ENCODE measurements at places on chromosomes 6 and 20.

GRCh38 chr6:144725736-144726522 is 440.8 kb downstream of the UTRN start:
- DNase-seq: peak; percentile 16

- DNase-seq: no peak
Measured at GRCh38 chr20:46900086-46900485, 5.4 kb downstream of the EYA2 start.

DNA sequence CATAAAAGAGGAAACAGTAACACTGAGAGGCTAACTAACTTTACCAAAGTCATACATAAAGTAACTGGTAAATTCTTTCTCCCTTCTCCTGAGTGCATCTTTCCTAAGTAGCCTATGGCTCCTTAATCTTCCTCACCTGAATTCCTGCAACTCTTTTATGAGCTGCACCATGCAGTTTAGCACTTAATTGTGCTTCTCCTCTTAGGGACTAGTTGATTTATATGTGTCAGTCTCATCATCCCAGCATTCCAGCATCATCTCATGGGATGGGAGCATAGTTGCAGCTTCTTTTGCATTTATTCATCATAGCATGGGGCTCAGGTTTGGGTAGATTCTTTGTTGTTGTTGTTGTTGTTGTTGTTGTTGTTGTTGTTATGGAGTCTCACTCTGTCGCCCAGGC is 3.5 kb upstream of the TSPYL1 start:
- DNase-seq: no peak

- peak; percentile 85 for DNase-seq
Measured at GRCh38 chr6:30826961-30827342, 57.4 kb upstream of the DDR1 start.

- no peak for DNase-seq
Measured at GRCh38 chr6:126086560-126086959, 100.2 kb downstream of the TRMT11 start.

DNA sequence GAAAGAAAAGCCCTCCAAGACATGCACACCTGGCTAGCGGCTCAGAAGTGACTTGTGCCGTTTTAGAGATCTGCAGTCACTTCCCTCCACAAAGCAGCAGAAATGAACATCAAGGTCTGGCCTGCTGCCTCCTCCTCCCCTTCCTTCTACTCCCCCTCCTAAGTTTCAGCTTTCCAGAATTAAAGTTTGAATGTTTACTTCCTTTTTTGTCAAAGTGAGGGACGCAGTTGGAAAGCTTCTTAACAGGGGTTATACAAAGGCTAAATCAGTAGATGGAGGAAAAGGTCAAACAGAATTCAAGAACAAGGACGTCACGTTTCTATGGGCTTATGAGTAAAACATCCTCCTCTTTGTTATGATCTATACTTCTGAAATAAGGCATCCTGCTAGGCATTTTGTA is 227.7 kb downstream of the SLC35F1 start:
- DNase-seq: no peak

- peak; percentile 73 for DNase-seq
Measured at GRCh38 chr6:22036275-22036674, 260.6 kb downstream of the PRL start.

DNA sequence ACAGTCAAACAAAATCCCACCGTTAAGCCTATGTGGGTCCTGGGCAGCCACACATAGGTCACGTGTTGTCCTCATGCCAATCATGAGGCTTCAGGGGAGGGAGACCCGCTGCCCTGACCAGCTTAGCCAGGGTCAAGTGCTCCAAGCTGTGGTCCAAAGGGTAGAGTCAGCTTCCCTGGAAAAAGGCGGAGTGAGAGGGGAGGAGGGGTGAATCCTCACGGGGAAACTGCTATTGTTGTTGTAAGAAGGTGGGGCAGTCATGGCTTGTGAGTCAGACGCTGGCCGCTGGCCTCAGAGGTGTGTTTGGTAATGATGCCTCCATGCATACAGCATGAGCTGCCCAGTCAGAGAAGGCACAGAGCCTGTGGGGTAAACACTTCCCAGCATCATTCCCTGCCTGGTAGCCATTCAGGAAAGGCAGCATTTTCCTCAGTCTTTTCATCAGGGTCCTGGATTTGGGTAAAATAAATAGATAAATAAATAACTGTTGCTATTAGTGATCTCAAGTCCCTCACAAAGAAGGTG is 8.7 kb downstream of the CST3 start:
- DNase-seq: peak; percentile 98

GRCh38 chr6:165769884-165770283 is 106.8 kb upstream of the PDE10A start:
- DNase-seq: no peak

DNA sequence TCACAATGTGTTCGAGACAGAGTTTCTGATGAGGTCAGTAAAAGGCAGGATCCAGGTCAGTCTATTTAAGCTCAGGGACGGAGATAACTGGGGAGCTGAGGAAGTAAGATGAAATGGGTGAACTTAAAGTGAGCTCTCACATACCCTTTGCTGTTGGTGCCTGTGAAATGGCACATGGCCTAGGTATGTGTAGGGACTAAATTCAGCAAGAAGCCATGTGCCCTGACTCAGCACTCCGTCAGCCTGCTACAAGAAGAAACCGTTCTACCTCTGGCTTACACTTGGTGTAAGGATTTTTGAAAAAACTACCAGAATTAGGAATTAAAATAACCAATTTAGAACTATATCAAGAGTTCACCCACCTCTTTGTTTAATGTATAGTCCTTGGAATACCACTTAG is 41.1 kb upstream of the TRDN start:
- DNase-seq: no peak

DNA sequence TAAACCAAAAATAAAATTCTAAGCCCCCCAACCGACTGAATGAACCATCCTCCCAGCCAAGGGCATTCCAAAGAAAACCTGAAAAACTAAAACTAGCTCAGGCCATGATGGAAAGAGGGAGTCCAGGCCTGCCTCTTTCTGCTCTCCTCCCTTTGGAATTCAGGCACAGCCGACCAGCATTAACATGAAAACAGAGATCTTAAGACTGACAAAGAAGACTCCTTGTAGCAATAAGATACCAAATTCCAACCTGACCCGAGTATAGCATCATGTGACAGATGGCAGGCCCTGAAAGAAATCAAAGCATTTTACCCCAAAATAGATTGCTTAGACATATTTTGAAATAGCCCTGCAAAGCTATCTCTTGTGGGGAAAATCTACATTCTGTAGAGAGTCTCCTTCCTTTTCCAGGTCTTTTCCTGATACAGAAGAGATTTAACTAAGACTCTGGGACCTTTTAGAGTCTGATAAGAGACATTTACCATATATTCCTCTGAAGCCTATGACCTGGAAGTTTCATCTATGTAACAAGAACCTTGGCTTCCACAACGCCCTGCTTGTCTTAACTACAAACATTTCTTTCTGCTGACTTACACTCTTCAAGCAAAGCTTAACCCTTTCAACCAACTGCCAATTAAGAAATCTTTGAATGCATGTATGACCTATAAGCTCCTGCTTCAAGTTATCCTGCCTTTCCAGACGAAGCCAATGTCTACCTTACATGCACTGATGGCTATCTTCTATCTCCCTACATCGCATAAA is 22.2 kb upstream of the TXLNB start:
- no peak for DNase-seq
